ENCODE measurements at places on chromosomes 1 and 21.

DNA sequence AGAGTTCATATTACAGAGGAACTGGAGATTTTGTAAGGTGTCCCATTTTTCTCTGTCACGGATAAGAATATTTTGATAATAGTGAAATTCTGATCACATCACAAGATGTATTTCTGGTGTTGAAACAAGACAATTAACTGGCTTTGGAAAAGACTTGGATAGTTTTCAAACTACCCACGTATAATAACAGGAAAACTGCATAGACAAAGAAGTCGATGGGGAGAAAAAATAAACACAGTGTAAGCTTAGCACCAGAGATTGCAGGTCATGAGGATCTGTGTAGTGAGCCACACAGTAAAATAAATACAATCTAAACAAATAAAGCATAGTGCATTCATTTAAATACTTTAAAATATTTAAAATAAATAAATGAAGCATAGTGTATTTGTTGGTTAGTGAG lies 452.3 kb upstream of the ADAMTS5 start:
- no peak for DNase-seq

DNA sequence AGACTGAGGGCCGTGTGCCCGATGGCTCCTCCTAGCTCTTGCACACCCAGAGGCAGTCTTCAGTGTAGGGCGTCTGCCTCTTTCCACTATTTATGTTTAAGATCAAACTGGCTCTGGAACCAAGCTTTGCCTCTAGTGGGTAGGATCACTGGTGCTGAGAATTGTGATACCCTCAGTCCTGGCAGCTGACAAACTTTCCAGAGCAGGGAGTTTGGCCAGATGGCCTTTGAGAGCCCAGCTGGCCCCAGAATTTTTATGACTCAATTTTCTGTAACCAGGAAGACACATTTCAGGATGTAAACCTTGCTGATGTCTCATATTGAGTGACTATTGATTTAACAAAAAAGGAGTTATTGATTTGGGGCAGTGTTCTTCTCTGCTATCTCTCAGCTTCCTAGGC lies 6.7 kb downstream of the COQ8A start:
- DNase-seq: no peak

DNA sequence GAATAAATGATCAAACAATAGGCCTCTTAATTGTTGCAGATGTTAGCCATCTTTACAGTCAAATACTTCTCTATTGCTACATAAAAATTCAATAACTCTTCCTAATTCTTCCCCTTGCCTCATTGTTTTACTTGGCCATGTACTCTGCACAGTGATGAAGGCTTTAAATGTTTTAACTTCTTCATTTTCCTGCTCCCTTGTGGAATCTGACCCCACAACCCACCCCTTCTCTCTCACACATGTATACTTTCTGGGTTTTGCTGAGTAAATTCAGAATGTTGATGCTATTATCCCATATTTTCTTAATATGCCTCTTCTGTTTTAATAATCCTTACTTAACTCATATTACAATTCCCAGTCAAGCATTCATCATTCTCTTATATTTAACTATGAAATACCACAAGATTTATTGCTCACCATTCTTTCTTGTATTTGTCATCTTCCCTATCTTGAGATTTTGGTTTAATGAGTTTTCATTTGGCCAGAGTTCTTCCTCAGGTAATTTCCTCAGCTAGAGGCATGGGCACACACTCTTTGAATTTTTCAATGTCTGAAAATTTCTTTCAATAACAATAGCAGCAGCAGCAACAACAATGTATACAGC lies 327.8 kb upstream of the USP24 start:
- no peak for DNase-seq

- no peak for DNase-seq
Observed at GRCh38 chr1:94958081-94958480, 31.2 kb upstream of the CNN3 start.

DNA sequence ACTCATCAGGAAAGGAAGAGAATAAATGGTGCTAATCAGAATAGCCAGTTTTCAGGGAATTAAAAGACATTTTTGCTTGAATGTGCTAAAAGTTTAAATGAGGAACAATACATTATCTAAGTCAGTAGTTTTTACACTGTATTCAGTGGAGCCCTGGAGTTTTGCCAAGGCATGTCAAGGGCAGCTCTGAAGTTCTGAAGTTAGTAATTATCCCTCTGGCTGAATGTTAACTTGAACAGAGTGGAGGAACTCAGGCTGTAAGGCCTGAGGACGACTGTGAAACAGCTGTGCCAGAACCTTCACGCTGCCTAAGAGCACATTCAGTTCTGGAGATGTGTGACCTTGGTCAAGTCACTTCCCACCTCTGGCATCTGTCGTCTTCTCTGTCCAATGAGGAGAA lies 68.1 kb downstream of the EDEM3 start:
- no peak for DNase-seq

- DNase-seq: no peak
Observed at GRCh38 chr1:53412285-53413174, 46.7 kb upstream of the DMRTB1 start.

DNA sequence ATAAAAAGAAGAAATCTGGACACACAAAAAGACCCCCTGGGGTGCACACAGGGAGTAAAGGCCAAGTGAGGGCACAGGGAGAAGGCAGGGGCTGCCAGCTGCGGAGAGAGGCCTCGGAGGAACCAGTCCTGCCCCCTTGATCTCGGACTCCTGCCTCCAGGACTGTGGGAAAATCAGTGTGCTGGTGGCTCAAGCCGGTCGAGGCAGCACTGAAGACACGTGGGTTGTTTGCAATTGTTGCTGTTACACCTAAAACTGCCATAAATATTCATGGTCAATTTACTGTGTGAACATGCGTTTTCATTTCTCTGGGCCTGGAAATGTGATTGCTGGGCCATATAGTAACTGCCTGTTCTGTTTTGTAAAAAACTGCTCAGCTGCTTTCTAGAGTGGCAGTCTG lies 18.5 kb downstream of the IBA57 start:
- no peak for DNase-seq

- no peak for DNase-seq
Observed at GRCh38 chr1:11967028-11967547, 13.2 kb upstream of the MFN2 start.

DNA sequence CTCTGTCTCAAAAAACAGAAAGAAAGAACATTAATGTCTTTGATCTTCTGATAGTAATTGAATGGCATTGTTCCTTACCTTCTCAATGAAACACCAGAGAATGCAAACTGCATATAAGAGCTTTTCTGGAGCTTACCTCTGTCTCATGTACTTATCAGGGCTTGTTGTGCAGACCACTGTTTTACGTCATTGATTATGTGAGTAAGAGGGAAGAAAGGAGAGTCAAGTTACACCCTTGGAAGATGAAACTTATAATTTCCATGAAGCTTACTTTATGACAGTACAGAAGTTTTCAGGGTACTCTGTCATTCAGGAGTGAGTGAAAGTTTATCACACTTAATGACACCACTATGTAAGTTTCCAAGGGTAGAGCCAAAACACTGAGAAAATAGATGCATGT lies 49.0 kb upstream of the MAB21L3 start:
- no peak for DNase-seq

Measured in nephron progenitor cell (in vitro differentiated cells).